Uterus (tissue), 4 donors: ENCODE measurements at places on chromosomes 5 and 9. TPM values are rescaled to one million over a fixed set of nuclear protein-coding genes. Genes with fewer than 3 reads are reported as not detected.

DNA sequence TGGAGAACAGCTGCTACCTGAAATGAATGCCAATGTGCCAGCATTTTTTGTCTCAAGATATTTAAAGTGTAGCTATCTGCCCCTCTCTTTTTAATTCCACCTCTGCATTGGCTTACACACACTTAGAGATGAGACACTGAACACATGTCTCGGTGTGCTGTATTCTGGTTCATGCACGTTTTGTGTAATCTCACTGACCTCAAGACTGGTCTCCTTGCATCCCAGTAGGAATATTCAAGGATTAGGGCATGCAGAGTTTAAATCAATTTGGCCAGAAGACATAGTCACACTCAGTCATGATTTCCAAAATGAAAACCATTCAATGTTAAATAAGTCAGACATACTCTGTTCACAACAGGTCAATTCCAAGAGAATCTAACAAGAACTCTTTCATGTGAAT lies 561.8 kb upstream of the TUSC1 start:
- DNase-seq: no peak

OR1Q1 gene
- not detected for total RNA-seq

GRCh38 chr9:90647843-90648242 lies 5.2 kb upstream of the DIRAS2 start:
- DNase-seq: no peak

DNA sequence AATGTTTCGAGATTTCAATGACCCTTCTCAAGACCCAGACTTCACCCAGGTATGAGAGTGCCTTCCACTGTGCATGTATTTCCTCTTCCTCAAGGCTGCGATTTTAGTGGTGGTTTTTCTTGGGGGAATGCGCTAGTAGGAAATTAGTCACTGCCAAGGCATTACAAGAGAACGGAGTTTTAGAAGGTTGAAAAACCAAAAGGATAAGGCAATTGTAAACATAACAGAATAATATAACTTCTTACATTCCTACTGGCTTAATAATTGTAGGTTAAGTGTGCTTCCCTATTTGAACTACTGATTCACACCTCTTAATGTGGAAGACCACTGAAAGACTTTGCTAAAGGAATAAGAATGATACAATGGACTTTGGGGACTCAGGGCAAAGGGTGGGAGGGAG lies 38.9 kb downstream of the ACO1 start:
- DNase-seq: no peak

GRCh38 chr9:6938447-6938846 lies 180.7 kb downstream of the KDM4C start:
- no peak for DNase-seq

NDUFS6 gene
- 16.5 TPM for total RNA-seq

SPOCK1 gene
- 37.0 TPM for total RNA-seq

GRCh38 chr5:135964670-135965320 lies 10.0 kb upstream of the LECT2 start:
- no peak for DNase-seq

LHX3 gene
- not detected for total RNA-seq

GRCh38 chr9:38318759-38319495 lies 73.6 kb upstream of the ALDH1B1 start:
- DNase-seq: no peak

- no peak for DNase-seq
These were observed 20.7 kb downstream of the ANKRA2 start for GRCh38 chr5:73544429-73545402.

LCN2 gene
- not detected for total RNA-seq

RAD1 gene
- 5.1 TPM for total RNA-seq

GRCh38 chr5:142151436-142152383 lies 43.1 kb downstream of the NDFIP1 start:
- DNase-seq: peak; percentile 49

DNA sequence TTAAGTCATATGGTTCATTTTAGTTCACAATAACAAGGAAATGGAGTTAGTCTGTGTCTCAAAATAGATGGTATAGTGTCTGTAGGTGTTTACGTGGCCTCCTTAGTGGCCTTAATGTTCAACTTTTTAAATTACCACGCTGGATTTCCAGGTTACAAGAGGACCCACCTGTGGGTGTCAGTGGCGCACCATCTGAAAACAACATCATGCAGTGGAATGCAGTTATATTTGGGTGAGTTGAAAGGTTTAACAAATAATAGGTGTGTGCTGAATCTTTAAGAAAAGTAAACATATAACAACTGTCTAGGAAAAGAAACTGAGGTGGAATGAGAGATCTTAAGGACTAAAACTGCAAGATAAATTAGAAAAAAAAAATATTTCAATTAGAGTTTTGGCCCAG lies 2.9 kb downstream of the UBE2B start:
- DNase-seq: no peak

DNA sequence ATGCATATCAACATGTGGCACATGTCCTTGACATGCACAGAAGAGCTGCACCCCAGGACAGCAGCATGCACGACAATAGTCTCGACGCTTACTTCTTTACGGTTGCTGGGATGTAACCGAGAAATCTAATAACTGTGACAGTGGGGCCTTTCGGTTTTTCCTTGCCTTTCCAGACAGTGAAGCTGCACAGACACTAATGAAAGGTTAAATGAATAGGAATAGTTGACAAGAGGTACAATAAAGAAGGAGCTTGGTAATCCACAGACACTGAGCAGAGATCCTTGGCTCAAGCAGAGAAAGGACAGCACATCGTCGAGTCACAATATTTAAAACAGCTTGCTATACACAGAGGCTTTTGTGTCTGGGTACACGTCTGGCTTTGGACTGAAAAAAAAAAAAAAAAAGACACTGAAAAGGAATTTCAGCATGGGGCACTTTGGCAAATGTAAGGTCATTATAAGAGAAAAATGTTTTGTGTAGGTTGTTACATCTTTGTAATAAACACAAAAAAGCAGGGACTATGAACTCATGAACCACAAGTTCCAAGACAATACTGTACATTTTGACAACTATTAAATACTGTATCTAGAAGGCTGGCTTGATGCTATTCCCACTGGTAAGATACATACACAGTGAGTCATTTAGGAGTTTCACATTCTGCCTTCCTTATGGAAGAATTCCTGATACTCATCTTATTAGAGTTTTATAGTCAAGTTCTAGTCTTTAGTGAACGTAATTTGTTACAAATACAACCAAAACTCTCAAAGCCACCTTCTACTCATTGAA lies 5.6 kb downstream of the BNC2 start:
- DNase-seq: no peak

DNA sequence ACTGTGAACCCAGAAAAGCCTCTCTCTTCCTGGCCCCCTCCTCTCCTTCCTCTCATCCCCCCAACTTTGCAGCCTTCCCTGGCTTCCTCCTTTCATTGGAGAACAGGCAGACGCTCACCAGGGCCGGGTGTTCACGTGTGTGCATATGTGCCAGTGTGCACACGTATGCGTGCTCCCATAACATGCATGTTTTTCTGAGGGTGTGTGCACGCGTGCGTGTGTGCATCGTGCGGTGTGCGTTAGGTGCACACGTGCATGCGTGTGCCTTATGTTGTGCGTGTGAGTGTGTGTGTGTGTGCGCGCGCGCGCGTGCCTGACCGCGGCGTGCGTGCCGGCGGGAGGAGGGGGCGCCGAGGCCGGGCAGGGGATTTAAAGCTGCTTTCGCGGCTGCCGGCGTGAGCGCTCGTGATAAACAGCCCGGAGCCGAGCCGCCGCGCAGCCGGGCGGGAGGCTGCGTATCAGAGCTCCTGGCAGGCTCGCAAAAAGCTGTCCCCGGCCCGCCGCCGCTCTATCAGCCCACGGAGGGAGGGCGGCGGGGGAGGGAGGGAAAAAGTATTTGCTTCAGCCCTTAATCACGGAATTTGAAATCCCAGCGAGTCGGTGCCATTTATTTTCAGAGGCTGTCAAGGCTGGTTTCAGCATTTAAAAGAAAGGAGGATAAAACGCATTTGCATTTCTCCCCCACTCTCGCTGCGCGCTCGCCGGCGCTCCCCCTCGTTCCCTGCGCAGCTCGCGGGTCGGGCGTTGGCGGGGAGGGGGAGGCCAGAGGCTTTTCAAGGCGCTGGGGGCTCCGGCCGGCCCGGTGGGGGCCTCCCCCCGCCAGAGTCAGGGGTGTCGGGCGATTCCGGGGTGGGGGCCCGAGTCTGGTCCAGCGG lies 183.9 kb downstream of the C9orf50 start:
- DNase-seq: peak; percentile 84

DNA sequence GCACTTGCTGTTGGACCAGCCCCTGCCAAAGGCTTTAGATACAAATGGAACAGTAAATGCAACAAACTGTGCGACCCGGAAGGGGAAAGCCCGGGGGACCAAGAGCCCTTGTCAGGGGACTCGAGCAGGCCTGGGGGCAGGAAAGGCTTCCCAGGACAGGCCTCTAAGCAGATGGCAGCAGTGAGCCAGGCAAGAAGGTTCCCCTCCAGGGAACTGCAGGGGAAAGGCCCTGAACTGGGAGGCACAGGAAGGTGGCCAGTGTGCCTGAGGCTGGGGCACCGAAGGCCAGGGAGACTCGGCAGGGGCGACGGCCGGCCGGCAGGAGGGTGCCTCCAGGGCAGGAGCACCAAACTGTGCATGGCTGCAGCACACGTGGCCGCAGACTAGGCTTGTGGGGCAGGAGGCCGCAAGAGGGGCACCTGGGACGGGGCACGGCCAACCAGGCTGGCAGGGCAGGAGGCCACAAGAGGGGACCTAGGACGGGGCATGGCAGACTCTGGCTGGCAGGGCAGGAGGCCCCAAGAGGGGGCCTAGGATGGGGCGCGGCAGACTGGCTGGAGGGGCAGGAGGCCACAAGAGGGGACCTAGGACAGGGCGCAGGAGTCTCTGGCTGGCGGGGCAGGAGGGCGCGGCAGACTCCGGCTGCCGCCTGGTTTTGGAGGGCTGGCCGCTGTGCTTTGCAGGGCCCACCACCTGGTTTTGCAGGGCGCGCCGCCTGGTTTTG lies 10.0 kb downstream of the VAV2 start:
- no peak for DNase-seq

DNA sequence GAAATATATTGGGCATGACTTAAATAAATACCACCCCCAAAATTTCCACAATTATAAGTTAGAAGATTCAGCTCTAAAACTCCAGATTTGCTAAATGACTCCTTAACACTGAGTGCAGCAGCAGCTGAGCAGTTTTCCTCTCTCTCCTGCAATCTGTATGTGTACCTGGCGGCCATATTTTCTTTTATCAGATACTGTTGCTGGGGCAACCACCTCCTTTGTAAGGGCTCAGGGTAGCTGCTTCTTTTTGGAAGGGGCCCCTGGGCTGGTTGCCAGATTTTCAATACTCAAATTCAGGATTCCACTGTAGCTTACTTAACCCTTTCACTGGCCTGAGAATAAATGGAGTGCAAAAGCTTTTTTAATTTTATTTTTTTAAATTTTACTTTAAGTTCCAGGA lies 197.0 kb downstream of the TAF11L14 start:
- no peak for DNase-seq
